ENCODE measurements at places on chromosomes 1 and 21. TPM values are rescaled to one million over a fixed set of nuclear protein-coding genes. Genes with fewer than 3 reads are reported as not detected.

The KLF17 gene
- not detected for total RNA-seq

The RGS5 gene
- 1.4 TPM for total RNA-seq

The CFHR5 gene
- not detected for total RNA-seq

The CLCA4 gene
- not detected for total RNA-seq

The ZNF695 gene
- total RNA-seq: 1.2 TPM

The RPE65 gene
- not detected for total RNA-seq

The ATP1A2 gene
- not detected for total RNA-seq

The UBE2U gene
- total RNA-seq: not detected

The FAM177B gene
- total RNA-seq: not detected

The C1QC gene
- not detected for total RNA-seq

The MYCL gene
- total RNA-seq: not detected

The PLXNA2 gene
- total RNA-seq: 9.4 TPM

The ENSA gene
- 104 TPM for total RNA-seq

The RHD gene
- total RNA-seq: not detected

Data from myometrial cell (primary cell).